ENCODE measurements at places on chromosomes 12 and 14. TPM values are rescaled to one million over a fixed set of nuclear protein-coding genes. Genes with fewer than 3 reads are reported as not detected.

The PLEKHD1 gene
- total RNA-seq, result 0.07 TPM

The OVCH1 gene
- not detected for total RNA-seq

The SOAT2 gene
- 6.7 TPM for total RNA-seq

The ZBTB42 gene
- total RNA-seq, result 1.3 TPM

- DNase-seq, result no peak
These were observed 52.5 kb downstream of the BEGAIN start for GRCh38 chr14:100534528-100535286.

DNA sequence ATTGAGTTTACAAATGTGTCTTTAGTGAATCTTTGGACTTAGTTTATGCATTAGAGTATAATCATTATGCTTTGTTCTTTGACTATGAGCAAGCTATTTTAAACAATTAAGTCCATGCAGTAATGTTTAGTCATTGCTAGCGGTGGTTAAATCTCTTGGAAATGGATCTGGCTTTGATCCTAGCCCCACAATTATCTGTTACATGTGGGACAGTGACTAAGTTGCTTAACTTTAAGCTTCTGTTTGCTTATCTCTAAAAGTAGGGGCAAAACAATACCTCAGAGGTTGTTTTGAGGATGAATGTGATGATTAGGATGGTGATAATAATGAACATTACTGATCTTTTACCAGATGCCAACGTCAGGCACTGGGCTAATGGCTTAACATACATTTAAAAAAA is 124.2 kb downstream of the NPAS3 start:
- DNase-seq, result no peak

GRCh38 chr12:58930770-58931324 is 10.5 kb upstream of the LRIG3 start:
- no peak for DNase-seq

DNA sequence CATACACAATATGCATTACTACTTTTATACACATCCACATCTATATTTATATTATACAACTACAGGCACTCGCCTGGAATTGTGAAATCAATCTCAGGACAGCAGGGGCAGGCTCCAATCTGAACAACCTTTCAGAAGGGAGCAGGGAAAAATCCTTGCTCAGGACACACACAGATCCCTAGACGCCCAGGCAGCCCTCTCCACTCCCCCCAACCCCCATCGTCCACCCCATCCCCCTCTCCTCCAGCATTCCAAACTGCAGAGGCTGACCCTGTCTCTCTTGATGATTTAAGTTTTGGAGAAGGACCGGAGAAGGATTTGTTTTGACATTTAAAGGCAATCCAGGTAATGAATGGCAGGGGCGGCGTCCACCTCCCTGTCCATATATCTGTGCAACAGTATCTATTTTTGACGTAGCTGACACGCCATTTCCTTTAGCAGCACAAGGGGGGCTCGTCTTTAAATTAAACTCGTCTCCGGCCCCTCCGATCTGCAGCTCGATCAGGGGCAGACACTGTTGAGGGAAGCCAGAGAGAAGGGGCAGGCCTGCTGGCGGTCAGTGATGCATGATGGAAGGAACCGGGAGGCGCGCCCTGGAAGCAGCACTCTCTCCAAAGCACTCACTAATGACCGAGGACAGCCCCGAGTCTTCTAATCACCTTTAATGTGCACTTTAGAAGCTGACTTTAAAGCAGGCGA is 95.0 kb upstream of the TBX5 start:
- no peak for DNase-seq

GRCh38 chr12:45309836-45310626 is 94.1 kb downstream of the ANO6 start:
- DNase-seq, result no peak

DNA sequence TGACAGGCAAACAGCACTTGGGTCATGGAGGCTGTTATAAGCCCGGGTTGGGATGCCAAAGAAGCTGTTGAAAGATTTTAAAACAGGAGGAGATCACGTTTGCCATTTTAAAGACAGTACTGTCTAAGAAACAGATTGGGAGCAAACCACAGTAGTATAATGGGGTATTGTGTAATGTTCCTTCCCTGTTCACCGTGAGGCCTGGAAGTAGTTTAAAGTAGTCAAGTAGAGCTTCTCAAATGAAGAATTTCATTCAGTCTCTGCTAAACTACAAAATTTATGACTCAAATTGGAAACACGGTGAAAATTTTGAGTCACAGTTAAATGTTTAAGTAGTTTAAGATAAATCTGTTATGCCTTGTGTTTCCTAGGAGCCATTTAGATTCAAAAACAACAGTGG is 35.8 kb downstream of the ATP2A2 start:
- DNase-seq, result no peak

- no peak for DNase-seq
These were observed 15.5 kb upstream of the PAPOLA start for GRCh38 chr14:96486705-96487104.

DNA sequence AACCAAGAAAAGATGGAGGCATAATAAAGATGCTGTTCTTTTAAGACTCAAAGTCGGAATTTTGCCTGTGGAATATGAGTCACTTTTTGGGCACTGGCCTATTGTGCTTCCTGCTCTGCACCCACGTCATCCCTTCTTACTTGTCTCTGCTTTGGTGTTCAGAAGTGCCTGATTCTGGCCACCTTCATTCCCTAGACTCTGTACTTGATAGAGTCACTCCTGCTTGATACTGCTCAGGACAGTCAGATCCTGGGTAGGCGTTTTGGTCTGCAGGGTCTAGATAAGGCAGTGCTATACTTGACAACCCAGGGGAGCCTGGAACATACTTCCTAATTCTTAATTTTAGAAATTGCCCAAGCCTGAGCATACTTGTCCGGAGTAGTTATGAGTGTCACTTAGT is 1.9 kb downstream of the LRRK2 start:
- DNase-seq, result no peak

DNA sequence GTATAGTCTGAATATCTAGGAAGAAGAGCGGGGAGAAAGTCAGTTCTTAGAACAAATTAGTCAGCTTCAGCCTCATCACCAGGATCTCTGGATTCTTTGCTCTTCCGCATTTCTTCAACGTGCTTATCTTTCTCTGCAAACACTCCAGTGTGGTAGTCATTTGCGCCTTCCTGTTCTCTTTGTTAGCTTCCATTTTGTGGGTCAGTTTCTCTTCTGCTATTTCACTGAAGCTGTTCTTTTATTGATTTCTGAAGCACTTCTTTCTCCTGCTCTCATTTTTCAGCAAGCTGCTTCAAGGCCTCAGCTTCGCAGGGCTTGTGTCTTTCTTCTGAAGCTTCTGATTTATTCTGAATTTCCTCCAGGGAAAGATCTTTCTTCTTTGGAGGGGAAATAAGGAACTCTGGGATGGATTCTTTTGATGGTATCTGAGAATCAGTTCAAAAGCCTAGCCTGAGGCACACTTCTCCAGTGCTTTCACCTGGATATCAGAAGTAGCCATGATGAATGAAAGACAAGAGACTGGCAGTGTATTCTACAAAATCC is 13.5 kb downstream of the AMN1 start:
- DNase-seq, result no peak

DNA sequence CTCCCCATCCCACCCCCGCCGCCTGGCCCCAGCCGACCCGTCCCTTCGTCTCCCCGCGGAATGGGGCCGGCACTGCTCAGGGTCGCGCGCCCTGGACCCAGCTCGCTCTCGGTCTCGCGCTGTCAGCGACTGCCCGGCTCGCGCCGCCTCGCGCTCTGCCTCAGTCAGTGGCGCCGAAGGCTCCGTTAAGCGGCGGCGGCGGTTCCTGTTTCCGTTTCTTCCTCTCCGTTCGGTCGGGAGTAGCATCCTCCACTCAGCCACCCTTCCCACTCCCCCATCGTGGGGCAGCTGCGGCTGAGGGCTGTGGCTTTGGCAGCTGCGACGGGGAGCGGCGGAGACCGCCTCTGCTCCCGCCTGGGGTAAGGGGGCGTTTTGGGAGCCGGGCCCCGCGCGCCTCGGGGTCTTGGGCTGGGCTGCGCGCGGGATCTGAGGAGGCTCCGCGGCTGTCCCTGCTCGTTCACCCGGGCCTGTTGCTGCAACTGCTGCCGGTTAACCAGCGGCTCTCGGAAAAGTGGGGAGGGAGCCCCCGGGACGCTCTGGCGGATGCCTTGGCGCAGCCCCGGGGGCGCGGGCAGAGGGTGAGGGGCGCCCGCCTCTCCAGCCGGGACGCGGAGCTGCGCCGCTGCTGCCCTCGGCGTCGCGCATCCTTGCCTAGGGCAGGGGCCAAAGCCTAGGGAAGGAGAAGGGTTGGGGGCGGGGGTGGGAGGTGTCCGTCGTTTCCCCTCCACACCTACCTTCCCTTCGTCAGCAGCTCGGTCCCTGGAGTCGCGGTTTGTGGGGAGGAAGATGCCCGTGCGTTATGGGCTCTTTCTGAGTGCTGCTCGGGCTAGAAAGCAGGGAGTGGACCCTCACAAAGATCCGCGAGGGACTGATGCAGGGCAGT is 567 bp downstream of the FUT8 start:
- peak; percentile 72 for DNase-seq

- DNase-seq, result no peak
These were observed 25.4 kb downstream of the DHRS2 start for GRCh38 chr14:23661542-23661941.
